Fibroblast of skin of left quadriceps (primary cell): ENCODE measurements at places on chromosomes 7 and 10.
A peak's percentile ranks its signal among the peaks of the same experiment; 100 is the strongest.

GRCh38 chr7:17709599-17709998, 230.7 kb downstream of the SNX13 start:
- no peak for DNase-seq

DNA sequence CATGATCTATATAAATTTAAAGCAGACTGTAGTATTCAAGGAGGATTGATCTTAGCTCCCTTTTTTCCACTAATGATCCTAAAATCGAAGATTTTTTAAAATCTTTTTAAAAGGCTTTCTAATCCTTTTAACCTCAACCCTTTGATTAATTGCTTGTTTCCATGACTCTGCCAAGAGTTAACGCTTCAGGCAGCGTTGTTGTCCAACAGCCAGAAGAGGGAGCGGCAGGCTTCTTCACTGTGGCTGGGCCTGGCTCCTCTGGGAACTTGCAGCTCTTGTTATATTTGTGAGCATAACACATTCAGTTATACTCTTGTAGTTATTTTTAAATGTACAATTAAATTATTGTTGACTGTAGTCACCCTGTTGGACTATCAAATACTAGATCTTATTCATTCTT, 26.3 kb downstream of the CRCP start:
- DNase-seq: peak; percentile 58

DNA sequence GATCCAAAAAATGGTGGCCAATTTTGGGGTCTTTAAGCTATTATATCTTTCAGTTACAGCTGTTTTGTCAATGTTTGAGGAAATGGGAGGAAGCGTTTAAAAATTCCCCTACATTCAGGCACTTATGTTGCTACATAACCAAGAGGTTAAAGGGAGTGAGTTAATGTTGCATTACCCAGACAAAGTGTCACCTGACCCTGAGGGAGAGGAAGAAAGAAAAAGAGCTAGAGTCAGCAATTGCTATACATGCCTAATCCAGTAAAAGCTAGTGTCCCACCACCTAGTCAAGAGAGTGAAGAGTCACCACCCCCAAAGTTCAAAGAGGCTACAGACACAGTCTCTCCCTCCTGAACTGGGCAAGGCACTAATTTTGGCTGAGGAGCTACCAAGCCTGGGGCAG, 69.5 kb upstream of the ZNF92 start:
- DNase-seq: no peak

- no peak for DNase-seq
Observed at GRCh38 chr10:5557040-5557721, 32.4 kb downstream of the CALML3 start.

- DNase-seq: no peak
Observed at GRCh38 chr10:132355754-132356153, 23.8 kb downstream of the LRRC27 start.

- DNase-seq: no peak
Observed at GRCh38 chr10:110419265-110419664, 78.4 kb upstream of the DUSP5 start.

GRCh38 chr7:156402255-156402654, 238.3 kb upstream of the RNF32 start:
- DNase-seq: no peak

DNA sequence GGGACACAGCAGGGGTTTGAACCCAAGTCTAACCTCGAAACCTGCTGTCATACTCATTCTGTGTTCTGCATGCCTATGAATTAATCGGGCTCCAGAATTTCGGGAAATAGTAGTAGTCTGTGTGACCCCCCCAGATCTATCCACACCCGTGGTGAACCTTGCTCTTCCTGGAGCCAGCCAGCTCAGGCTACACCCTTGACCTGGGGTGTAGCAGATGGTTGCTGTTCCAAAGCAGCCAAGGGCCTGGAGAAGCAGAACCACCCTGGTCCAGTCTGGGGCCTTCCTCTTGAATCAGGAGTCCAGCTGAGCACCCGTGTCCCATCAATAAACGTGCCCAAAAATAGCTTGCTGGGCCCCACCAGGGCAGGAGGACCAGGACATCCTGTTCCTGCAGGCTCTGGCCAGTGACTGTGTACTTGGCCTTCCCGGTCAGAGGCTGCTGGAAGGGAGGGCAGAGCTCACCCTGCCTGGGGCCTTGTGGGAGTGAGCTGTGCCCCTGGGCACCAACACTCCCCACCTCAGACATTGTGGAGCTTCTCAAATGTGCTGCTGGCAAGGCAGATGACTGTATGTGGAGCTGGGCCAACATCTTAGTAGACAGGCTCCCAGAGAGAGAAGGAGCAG, 101.2 kb upstream of the ZNF716 start:
- no peak for DNase-seq

DNA sequence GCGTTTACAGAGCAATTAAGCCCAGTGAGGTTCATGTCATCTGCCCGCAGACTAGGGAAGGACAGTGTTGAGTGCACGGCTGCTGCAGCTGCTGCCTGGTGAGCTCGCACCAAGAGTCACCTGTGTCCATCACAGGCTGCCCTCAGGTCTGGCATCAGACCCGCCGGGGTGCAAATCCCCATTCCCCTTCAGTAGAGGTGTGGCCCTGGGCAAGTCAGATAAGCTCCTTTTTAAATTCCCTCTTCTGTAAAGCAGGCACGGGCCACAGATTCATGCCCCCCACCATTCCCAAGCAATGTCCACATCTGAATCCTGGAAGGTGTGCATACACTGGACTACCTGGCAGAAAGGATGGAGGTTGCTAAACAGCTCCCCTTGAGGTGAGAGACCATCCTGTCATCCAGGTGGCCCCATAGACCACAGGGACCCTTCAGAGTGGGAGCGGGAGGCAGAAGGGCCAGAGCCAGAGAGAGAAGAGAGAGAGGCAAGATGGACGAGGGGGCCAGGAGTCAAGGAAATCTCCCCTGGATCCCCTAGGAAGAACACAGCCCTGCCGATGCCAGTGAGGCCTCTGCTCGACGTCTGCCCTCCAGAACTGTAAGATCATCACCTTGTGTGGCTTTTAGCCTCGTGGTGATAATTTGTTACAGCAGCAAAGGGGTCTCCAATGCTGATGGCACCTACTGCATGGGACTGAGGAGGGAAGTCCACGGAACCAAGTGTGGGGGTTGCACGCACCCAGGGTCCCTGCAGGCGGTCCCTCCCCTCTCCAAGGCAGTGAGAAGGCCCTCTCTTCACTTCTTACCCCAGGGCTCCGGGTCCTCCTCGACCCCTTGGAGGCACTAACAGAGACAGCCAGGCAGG, 168.8 kb downstream of the TCERG1L start:
- no peak for DNase-seq

- no peak for DNase-seq
Observed at GRCh38 chr10:43868952-43869351, 220.3 kb upstream of the ZNF32 start.

DNA sequence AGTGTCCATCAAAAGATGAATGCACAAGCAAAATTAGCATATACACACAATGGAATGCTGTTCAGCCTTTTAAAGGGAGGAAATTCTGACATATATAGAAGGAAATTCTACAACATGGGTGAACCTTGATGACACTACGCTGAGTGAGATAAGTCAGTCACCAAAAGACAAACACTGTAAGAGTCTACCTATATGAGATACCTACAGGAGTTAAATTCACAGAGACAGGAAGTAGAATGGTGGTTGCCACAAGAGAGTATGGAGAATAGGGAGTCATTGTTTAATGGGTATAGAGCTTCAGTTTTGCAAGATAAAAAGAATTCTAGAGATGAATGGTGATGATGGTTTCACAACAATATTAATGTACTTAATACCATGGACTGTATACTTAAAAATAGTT, 51.8 kb downstream of the HERC4 start:
- no peak for DNase-seq

DNA sequence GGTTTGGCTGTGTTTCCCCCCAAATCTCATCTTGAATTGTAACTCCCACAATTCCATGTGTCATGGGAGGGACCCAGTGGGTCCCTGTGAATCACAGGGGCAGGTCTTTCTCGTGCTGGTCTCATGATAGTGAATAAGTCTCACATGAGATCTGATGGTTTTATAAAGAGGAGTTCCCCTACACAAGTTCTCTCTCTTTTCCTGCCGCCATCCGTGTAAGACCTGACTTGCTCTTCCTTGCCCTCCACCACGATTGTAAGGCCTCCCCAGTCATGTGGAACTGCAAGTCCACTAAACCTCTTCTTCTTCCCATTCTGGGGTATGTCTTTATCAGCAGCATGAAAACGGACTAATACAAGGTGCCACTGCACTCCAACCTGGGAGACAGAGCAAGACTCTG, 329.2 kb downstream of the TNS3 start:
- no peak for DNase-seq
